ENCODE measurements at places on chromosomes 1 and 21.

- DNase-seq: no peak
Measured at GRCh38 chr1:201495551-201496295, 11.2 kb downstream of the CSRP1 start.

DNA sequence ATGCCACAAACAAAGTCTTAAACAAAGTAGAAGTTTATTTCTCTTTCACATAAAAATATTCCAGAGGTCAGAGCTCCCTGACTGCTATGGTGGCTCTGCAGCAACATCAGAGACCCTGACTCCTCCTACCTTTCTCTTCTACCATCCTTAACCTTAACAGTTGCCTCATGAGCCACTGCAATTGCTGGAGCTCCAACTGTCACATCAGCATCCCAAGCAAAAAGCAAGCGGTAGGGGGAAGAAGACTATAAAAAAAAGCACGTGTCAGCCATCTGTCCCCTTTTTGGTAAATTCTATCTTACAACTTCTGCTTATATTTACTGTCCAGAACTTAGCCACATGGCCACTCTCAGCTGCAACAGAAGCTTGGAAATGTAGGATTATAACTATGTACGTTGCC, 21.8 kb upstream of the H6PD start:
- DNase-seq: no peak

GRCh38 chr1:110948038-110948810, 15.5 kb downstream of the LRIF1 start:
- no peak for DNase-seq

- no peak for DNase-seq
Measured at GRCh38 chr1:45620588-45621500, 3.0 kb downstream of the CCDC17 start.

DNA sequence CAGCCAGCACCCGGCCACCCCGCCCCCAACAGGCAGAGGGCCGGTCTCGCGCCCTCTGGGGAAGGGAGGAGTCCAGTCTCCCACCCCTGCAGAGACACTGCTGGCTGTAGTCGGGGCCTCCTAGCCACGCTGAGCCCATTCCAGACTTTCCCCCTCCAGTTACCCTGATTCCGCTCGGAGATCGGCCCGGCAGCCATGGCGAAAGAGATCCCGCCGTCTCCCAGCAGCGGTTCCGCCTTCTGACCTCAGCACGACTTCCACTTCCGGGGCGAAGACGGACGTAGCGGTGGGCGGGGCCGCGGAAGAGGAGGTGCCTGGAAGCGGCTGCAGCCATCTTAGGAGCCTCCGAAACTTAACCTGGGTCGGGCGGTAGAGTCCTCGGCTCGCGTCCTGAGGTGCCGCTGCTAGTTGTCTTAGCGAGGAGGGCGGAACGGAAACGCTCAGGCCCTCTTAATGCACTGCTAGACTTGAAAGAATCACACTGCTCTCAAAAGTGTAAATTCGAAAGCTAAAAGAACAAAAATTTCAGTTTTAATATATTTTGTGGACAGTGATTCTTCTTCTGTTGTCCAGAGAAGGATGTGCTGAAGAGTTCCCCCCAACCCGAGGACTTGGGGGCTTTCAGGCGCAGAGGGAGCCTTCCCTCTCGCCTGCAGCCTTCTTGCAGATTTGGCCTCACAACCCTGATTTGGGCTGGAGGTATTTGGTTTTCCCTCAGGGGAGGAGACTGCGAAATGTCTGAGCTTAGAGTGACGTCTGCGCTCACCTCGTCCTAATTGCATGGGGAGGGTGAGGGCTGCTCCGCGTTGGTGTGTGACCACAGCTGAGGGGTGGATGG, at the start of gene SF3B4:
SF3B4 (minus strand) TSS at position 241 of the 838 bp plus-strand sequence; CDS start at position 197, 44 bp downstream.
- peak; percentile 82 for DNase-seq

GRCh38 chr1:224774378-224774777, 155.1 kb upstream of the DNAH14 start:
- DNase-seq: no peak

DNA sequence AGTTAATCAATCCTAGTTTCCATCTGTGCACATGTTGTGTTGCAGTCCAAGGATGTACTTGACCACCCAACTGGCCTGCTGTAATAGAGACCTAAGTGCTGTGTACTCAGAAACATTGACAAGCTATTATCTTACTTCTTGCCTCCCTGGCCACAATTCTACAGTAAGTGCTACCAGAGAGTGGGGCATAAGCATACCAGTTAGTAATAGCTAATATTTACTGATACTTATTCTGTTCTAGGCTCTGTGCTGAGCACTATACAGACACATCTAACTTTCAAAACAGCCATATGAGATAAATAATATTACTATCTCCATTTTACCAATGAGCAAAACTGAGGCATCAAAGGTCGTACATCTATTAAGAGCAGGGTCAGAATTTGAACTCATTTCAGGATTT, 49.5 kb upstream of the NPL start:
- DNase-seq: no peak

GRCh38 chr1:180555411-180555810, 3.4 kb upstream of the OVAAL start:
- DNase-seq: no peak

- no peak for DNase-seq
Measured at GRCh38 chr1:113021430-113022085, 51.4 kb upstream of the LRIG2 start.

DNA sequence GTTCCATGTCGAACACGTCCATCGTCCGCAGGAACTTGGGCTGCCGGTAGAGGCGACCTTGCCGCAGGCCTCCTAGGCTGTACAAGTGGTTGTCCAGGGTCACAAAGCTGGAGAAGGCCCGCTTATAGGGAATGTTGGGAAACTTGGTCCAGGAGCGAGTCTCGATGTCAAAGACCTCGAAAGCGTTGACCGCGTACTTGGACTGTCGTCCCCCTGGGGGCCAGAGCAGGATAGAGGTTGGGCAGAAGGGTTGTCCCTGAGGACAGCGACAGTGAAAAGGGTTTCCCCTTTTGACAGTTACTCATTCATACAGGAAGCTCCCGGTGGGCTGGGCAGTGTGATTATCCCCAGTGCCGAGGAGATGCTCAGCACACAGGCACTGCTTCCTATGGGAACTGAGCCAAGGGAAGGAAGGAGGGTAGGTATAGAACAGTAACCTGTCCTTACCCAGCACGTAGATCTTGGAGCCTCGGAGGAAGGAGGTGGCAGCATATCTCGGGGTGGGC, 17.5 kb downstream of the KLHDC8A start:
- DNase-seq: no peak

- no peak for DNase-seq
Measured at GRCh38 chr1:232625319-232625868, 4.5 kb downstream of the SIPA1L2 start.

GRCh38 chr1:9942399-9942938, 722 bp downstream of the LZIC start:
- DNase-seq: no peak

GRCh38 chr1:167375949-167376348, 142.4 kb downstream of the CD247 start:
- no peak for DNase-seq

GRCh38 chr1:3473381-3473844, 18.9 kb downstream of the ARHGEF16 start:
- DNase-seq: no peak

- no peak for DNase-seq
Measured at GRCh38 chr1:6586404-6586816, 6.6 kb downstream of the ZBTB48 start.

DNA sequence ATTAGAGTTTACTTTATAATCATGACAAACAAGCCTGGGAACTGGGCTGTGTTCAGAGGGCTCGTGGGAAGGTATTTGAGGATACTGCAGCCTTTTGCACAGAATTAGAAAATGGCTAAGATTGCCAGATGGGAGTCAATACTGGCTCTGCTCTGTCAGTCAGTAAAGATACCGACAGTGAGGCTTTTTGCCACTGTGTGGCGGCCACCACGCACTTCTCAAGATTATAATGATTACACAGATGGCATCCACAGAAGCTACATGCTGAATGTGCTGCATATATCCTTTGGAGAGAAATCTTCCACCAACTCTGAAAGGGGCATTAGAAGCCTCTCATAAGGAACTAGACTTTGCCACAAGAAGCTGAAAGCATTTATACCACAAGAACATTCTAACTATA, 213.4 kb upstream of the PTBP2 start:
- DNase-seq: no peak
